ENCODE measurements at places on chromosomes 5 and 9.

- DNase-seq, result no peak
Observed at GRCh38 chr9:15136646-15137045, 170.4 kb downstream of the TTC39B start.

DNA sequence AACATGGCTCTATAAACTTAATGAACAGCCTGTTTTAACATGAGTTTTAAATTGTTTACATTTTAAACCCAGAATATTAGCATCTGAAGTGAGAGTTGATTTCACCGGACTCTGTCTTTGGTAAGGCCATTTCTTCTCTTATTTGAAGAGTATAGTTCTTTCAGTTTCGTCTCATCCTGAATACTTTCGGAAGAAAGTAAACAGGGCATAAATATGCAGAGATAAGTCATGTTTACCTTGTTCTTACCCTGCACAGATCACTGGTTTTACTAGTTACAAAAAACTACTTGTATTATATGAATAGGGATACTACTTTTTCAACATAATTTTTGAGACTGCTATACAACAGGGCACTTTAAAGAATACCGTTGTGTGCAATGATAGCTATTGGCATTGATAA lies 656.3 kb upstream of the ZNF608 start:
- DNase-seq, result no peak

DNA sequence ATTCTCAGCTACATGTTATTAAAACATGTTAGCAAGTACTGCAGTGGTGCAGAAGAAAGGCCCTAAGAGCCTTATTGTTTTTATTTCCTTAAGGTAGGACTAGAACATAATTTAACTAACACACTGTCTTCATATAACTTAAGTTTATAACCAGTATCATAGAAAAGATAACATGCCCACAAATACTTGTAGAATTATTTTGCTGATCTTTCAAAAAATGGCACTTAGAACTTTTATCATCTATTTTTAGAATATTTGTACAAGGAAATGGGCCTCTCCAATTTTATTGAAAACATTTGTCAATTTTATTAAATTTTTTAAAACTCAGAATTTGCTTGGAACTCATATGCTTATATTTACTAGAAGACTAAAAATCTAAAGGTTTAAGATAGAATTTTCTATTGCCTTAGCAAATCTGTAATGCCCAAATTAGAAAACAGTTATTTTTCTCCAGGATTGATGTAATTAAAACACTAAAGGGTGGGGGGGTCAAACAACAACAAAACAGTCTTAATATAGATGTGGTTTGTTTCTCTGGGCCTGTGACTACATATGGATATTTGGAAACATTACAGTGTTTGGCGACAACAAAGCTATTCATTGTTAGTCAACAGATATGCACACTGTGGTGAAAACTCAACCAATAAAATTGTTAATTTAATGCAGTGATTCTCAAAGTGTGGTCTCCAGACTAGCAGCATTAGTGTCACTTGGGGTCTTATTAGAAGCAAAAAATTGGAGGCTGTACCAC lies 360.4 kb downstream of the PDE4D start:
- DNase-seq, result no peak

DNA sequence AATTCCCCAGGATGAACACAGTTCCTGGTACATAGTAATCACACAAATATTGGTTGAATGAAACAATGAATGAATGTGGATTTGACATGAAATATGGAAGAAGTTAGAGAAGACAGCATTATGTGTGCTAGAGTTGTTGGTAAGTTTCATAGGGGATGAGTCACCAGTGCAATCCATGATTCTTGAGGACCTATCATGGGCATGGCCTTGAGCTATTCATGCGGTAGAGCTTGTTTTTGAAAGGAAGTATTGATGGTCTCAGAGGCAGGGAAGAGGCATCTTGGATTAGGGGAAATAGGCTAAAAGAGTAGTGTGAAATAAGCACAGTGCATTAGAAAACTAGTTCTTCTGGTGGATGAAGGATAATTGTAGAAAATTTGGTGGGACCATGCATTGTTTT lies 22.1 kb downstream of the SPATA31D1 start:
- DNase-seq, result no peak

- DNase-seq, result no peak
Observed at GRCh38 chr5:149135536-149136201, 5.6 kb upstream of the ABLIM3 start.

- no peak for DNase-seq
Observed at GRCh38 chr9:110847671-110848070, 179.1 kb downstream of the MUSK start.

- DNase-seq, result no peak
Observed at GRCh38 chr5:68771221-68771620, 322.6 kb upstream of the SLC30A5 start.

GRCh38 chr5:149372932-149373331 lies 6.2 kb downstream of the IL17B start:
- no peak for DNase-seq

- no peak for DNase-seq
Observed at GRCh38 chr5:36901856-36902255, 25.3 kb downstream of the NIPBL start.

DNA sequence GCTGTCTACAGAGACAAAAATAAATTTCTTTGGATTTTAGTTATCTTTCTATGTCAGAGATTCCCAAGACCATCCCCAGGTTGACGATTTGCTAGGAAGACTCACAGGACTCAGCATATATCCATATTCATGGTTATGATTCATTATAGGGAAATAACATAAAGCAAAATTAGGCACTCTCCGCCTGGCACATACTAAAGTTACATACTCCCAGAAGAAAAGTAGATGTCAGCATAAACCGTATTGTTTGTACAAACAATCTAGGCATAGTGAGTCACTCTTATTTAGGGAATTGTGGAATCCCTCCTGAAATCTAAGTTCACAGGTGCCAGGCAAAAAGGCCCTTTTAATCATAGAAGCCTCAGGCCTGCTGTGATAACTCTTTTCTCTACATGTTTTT lies 62.9 kb downstream of the INSL6 start:
- no peak for DNase-seq

GRCh38 chr9:3912280-3912679 lies 386.5 kb upstream of the RFX3 start:
- no peak for DNase-seq

DNA sequence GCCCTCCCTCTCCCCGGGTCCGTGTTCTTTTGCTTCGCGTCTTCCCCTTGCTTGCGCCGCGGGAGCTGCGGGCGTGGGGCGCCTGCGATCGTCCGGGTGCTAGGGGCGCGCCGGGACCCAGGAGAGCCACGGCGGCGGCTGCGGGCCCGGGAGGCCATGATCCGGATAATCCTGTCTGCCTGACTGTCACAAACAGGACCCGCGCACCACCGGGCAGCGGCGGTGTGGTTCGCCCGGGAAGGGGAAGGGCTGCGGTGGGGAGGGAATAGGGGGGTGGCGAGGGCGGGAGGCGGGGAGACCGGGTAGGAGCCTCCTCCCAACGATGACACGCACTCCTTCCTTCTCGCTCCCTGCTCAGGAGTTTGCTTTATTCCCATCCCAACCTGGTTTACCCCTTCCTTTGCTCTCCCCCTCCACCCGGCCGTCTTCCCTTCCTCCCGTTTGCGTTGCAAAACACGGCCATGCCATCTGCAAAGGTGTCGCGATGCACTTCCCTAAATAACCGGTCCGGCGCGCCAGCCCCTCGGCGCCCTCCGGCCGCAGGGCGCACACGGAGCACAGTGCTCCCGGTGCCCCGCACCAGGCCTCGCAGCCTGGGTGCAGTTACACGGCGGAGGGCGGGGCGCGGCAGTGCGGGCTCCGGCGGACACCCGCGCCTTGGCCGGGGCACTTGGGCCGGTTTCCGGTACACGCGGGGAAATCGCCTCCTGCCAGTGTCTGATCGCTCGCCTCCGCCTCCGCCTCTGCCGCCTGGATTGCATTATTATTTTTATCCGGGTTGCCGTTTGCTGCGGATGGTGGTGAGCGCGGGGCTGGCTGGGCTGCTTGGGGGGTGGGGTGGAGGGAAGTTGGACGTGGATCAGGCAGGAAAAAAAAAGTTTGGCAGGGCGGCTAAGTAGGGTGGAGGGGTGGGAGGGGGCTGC lies 1.5 kb downstream of the SMARCA2 start:
- DNase-seq, result peak; percentile 35

GRCh38 chr9:91833096-91833877 lies 116.7 kb downstream of the ROR2 start:
- DNase-seq, result no peak

DNA sequence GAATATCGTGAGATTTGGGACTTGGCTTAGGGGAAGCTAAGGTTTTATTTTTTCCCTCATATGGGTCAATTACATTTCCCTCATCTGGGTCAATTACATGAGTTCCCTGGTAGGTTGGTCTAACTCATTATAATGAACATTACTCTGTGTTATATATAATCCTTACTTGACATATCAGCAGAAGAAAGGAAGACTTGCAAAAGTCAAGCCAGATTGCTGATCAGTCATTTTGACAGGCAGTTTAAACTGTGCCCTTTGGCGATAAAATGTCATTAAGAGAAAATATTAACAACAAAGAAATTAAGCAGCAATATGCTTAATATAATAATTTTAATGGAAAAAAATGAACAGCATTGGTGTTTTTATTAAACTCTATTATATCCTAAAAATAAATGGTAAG lies 23.1 kb upstream of the TRPM3 start:
- DNase-seq, result no peak

GRCh38 chr5:79961716-79962574 lies 29.1 kb downstream of the MTX3 start:
- no peak for DNase-seq

DNA sequence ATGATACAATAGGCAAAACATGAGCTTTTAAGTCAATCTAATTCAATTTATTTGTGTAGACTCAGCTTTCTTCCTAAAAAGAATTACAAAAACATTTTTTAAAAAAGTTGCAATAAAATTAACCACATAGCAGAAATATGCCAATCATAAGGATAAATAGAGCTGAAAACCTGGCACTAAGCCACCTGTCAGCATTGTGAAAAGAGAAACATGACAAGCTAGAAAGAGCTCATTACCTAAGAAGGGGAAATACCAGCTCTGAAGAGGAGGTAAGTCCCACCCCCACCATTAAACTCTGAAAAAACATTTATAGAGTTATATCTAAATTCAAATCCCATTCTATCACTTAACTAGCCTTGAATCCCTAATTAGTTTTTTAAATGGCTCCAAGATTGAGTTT lies 372.9 kb downstream of the OSTF1 start:
- no peak for DNase-seq

GRCh38 chr9:108016446-108016845 lies 526.9 kb upstream of the KLF4 start:
- no peak for DNase-seq

GRCh38 chr9:83754383-83754977 lies 46.7 kb upstream of the UBQLN1 start:
- no peak for DNase-seq

GRCh38 chr5:165149431-165149830 lies 1644.0 kb downstream of the MAT2B start:
- no peak for DNase-seq

GRCh38 chr5:96823900-96824380 lies 16.2 kb upstream of the ERAP1 start:
- no peak for DNase-seq

GRCh38 chr9:101758304-101758930 lies 20.0 kb upstream of the GRIN3A start:
- DNase-seq, result no peak

- DNase-seq, result no peak
Observed at GRCh38 chr5:9363449-9363848, 182.4 kb downstream of the SEMA5A start.

DNA sequence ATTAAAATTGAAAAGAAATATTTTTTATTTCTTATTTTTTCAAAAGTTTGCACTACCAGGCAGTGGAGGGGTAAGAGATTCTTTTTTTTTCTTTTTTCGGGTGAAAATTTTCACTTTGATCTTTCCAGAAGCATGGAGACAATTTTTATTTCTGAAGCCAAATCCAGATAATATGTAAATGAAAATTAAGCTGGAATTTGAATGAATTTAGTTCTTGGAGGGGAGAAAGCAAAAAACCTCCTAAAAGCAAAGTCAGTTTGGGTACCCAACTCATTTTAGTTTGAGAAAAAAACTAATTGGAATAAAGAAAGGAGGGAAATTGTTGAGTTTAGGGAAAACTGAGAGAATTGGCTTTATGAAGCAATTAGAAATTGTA lies 872 bp downstream of the ZNF618 start:
- no peak for DNase-seq

DNA sequence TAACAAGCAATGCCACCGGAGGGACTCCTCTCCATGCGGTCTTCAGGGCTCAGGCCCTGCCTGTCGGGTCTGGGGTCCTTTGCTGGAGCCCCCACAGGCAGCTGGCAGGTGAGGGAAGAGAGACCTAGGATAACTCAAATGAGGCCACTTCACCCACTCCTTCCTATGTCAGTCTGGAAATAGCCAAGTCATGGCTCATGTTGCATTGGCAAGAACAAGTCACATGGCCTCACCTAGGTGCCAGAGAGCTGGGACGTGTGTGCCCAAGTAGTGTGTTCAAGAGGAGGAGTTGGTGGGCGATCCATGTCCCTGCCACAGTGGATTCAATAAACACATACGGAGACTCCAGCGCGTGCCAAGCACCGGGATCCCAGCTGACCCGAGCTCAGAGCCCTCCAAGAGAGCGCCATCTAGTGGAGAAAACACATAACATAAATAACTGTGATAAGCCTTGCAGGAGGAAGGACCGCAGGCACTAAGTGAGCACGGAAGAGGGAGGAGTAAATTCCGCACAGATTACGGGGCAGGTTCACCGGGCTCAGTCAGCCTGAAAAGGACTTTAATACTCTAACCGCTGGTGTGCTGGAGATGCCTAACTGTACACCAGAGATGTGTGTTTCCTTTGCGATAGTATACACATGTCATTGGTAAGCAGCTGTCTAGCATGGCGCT lies 580.8 kb downstream of the CCDC171 start:
- no peak for DNase-seq

DNA sequence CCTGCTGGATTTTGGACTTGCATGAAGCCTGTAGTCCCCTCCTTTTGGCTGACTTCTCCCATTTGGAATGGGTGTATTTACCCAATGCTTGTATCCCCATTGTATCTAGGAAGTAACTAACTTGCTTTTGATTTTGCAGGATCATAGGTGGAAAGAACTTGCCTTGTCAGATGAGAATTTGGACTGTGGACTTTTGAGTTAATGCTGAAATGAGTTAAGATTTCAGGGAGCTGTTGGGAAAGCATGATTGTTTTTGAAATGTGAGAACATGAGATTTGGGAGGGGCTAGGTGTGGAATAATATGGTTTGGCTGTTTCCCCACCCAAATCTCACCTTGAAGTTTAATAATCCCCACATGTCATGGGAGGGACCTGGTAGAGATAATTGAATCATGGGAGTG lies 189.6 kb upstream of the CDKN2B start:
- no peak for DNase-seq
